Activated naive CD8-positive, alpha-beta T cell treated with anti-CD3 and anti-CD28 coated beads, Interleukin-2, amount 50 U/mL, for 24 hours (primary cell): ENCODE measurements at places on chromosomes 12 and 14.

DNA sequence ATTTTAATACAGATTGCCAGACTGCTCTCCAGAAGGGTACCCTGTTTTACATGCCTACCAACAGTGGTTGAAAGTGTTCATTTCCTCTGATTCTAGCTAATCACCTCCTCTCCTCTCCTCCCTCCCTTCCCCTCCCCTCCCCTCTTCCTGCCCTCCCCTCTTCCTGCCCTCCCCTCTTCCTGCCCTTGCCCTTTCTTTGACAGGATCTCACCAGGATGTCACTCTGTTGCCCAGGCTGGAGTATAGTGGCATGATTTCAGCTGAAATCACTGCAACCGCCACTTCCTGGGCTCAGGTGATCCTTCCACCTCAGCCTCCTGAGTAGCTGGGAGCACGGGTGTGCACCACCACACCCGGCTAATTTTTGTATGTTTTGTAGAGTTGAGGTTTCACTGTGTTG is 24.7 kb downstream of the APAF1 start:
- no peak for DNase-seq

- DNase-seq, result no peak
These were observed 208.2 kb upstream of the FOXN3 start for GRCh38 chr14:89625244-89625713.

DNA sequence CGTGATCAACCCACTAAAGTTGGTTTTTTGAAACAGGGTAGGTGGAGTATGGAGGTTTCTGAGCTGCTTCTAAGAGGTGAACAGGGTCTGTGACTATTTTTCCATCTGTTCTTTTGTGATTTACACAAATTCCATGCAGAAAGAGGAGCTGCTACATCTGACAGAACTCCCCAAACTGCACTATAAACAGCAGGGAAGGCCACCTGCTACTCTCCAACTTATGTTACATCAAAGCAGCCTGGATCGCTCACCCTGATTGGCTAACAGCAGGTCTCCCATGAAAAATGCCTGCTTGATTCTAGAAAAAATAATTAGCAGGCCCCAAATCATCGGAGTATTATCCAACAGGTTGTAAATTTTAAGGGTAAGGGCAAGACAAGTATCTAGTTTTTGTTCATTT is 282.9 kb upstream of the FLRT2 start:
- no peak for DNase-seq

GRCh38 chr14:50944647-50945413 is 547 bp upstream of the PYGL start:
- peak; percentile 11 for DNase-seq

- DNase-seq, result no peak
These were observed 28.3 kb downstream of the PSMA6 start for GRCh38 chr14:35320472-35320871.

DNA sequence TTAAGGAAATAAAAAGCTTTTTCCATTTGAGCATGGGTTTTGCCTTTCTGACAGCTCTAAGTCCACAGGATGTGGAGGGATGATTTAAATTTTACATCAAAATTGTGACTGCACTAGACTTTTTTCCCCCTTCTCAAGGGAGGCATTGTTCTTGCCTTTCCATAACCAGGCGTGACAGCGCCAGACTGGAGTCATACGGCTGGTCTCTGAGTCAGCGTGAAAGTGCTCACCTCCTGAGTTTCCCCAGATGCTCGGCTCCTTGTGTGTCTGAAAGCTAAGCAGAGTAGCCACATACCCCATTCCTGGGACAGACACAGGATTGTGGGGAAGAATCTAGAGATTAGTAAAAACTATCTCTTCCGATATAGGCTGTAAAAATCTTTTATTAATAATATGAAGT is 43.1 kb downstream of the SOX5 start:
- DNase-seq, result no peak

- DNase-seq, result no peak
These were observed 142.1 kb downstream of the CALM1 start for GRCh38 chr14:90538716-90539495.

- DNase-seq, result peak; percentile 48
These were observed 42.6 kb upstream of the MED13L start for GRCh38 chr12:116319898-116320621.

- DNase-seq, result peak; percentile 48
These were observed 252.2 kb upstream of the FOXN3 start for GRCh38 chr14:89669193-89669592.

DNA sequence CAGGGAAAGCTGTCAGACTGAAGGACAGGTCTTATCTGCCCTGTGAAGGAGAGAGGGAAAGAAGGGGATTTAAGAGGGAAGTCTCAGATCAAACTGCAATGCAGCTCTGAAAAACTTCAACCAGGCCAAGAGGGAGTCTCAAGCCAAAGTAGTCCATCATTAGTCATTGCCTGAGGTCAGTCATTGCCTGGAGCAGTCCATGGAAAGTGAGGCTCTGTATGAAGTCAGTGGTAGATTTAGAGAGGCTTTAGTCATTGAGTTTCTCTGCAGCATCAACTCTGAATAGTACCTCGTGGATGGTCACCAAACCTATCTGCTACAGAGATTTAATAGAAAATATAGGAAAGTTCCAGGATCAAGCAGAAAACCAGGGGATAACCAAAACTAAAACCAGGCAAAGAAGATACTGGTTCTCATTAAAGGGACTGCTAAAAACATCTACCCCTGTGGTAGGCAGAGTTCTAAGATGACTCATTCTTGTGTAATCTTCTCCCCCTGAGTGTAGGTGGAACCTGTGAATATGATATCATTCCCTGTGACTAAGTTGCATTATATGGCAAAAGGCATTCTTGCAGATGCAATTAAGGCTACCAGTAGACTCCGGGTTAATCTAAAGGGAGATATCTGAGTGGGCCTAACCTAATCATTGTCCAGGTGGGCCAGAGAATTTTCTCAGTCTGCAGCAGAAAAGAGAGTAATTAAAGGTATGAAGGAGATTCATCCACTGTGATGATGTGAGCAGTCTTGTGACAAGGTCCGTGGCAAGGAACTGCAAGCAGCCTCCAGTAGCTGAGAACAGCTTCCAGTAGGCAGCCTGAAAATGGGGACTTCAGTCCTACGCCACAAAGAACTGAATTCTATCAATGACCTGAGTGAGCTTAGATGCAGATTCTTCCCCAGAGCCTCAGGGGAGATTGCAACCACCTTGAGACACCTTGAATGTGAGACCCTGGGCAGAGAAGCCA is 123.1 kb downstream of the GALC start:
- DNase-seq, result no peak

DNA sequence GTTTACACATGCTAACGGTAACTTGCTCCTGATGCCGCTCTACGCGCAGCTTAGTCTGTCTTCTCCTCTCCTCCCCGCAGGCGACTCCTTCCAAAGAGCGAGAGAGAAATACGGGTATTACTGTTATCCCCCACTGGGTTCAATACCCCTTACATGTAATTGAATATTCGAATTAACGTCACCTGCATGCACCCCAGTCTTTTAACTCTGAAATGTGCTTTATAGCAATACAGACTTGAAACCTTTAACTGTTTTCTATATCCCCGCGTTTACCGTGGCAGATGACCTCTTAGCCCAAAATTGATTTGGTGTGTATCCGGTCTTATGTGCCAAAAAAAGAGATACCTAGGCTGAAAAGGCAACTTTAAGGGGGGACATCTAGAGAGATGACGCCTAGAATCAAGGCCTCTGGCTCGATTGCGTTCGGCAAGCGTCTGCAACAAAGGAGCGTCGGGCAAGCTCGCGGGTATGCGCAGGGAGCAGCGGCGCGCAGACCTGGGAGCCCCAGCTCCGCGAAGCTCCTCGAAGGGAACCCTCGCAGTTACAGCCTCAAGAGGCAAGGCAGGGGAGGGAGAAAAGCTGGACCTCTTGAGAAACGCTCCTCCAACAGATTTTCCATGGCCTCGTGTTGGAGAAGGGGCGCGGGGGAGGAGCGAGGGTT is 6.8 kb upstream of the FOXG1 start:
- DNase-seq, result no peak

GRCh38 chr12:6735448-6736191 is 11.8 kb downstream of the COPS7A start:
- peak; percentile 36 for DNase-seq

DNA sequence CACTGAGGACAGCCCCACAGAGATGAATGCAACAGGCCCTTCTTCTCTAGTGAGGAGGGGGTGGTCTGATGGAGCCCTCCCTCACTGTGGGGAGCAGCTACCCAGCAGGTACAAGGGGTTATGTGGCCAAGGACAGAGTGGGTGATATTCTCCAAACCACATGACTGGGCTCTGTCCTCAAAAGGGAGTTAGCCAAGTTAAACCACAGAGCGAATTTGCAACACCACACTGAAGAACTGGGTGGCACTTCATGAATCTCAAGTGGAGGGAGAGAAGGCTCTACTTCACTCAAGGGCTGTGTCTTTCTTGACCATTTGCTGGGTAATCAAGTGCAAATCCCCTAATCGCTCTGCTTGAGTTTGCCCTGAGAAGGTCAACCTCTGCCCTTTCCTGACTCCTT is 12.5 kb downstream of the GPR68 start:
- no peak for DNase-seq

DNA sequence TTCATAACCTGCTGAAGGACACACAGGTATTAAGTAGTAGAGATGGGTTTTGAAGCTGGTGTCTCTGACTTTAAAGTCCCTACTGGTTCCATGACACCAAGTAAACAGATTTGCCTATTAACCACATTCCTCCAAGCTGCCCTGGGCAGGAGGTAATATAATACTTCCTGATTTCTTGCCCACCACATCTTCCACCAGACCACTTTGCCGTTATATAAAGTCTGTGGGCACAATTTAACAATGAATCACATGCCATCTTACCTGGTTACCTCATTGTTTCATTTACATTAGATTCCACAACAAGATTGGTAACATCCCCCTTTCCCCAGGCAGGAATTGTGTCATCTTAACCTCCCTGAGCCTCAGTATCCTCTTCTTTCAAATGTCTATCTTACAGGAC is 900 bp upstream of the LRRC23 start:
- DNase-seq, result no peak

- no peak for DNase-seq
These were observed 9.1 kb upstream of the FBXL14 start for GRCh38 chr12:1603269-1603993.

GRCh38 chr12:132623072-132623869 is 4.7 kb downstream of the P2RX2 start:
- no peak for DNase-seq

DNA sequence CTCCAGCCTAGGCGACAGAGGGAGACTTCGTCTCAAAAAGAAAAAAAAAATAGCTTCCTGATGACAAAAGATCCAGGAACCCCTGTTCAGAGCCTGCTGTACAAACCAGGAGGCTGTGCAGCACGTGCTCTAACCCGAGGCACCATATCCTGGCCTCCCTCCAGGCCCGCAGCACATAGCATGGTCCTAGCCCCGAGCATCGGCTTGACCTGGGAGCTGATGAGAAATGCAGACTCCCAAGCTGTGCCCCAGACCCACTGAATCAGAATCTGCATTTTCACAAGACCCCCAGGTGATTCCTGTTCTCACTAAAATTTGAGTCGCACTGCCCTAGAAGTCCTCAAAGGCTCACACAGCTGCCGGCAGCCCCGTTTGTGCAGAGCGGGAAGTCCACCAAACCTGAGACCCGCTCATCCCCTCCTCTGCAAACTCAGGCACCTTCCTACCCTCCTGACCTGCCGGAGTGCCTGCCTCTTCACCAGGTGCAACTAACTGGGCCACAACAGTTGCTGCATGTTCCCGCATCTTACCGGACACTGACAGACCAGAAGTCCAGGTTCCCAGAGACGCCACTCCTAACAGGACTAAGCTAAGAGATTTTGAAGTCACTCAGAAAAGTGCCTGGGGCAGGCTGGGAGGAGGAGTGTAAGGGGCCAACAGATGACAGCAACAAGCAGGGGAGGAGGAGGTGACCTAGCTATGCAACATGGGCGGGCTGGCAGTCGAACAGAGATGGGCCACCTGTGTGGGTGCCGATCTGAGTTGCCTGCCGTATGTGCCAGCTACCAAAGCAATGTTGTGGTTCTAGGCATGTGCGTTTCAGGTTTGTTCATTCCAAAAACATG is 24.0 kb upstream of the RIN3 start:
- DNase-seq, result no peak

GRCh38 chr12:91327889-91328288 is 145.3 kb upstream of the DCN start:
- no peak for DNase-seq

- DNase-seq, result peak; percentile 15
These were observed 36.2 kb downstream of the TMEM120B start for GRCh38 chr12:121748571-121749265.

- peak; percentile 68 for DNase-seq
These were observed 15.6 kb upstream of the C14orf180 start for GRCh38 chr14:104563742-104564615.

- no peak for DNase-seq
These were observed 89.8 kb upstream of the DNM1L start for GRCh38 chr12:32589165-32589865.

GRCh38 chr12:29149691-29150281 is 708 bp downstream of the FAR2 start:
- DNase-seq, result no peak

DNA sequence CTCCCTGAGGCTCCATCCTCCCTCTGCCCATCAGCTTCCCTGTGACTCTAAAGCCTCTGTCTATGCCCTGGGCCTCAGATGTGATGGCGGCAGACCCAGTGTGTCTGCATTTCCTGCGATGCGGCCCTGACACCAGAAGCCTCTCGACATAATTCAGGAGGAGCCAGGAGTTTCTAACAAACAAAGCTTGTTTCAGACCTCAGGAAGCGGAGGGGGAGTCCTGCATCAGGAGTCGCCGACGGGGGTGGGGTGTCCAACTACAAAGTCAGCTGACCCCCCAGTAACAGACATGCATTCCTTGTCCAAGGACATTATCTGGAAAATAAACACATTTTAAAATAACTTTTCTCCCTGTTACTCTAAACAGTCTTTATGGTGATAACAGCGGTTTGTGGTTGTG is 167.5 kb downstream of the DPF3 start:
- DNase-seq, result no peak

DNA sequence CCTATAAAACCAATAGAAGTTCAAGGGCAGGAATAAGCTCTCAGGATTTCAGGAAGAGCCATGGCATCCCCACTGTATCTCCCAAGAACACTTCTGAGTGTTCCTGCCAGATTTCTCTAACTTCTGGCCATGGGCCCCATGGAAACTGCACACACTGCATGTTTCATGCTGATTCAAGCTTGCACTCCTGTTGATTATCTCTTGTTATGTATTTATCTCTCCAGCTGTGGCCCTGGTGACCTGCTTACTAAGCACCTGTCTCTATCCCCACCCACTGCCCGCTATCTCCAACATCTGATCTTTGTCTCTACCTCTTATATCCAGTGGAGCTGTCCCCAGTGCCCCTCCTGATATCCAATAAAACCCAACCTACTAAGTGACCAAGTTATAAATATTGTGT is 285.3 kb downstream of the PDZRN4 start:
- no peak for DNase-seq

GRCh38 chr14:95193081-95193480 is 35.8 kb upstream of the DICER1 start:
- DNase-seq, result no peak
